ENCODE measurements at places on chromosomes 5 and 9.

- no peak for DNase-seq
- no peaks in the 10 kb centered on the region for H3K27me3 ChIP-seq
- H3K4me1 ChIP-seq = peaks cover 11% of the 10 kb centered on the region
- H3K27ac ChIP-seq = no peak overlapping the region
Measured at GRCh38 chr5:28549588-28549987, 1511.2 kb upstream of the CDH9 start.

GRCh38 chr5:126464959-126465358 is 41.8 kb downstream of the GRAMD2B start:
- no peaks in the 10 kb centered on the region for H3K27me3 ChIP-seq
- H3K4me1 ChIP-seq = peaks cover 10% of the 10 kb centered on the region
- DNase-seq = no peak
- no peak overlapping the region for H3K27ac ChIP-seq

DNA sequence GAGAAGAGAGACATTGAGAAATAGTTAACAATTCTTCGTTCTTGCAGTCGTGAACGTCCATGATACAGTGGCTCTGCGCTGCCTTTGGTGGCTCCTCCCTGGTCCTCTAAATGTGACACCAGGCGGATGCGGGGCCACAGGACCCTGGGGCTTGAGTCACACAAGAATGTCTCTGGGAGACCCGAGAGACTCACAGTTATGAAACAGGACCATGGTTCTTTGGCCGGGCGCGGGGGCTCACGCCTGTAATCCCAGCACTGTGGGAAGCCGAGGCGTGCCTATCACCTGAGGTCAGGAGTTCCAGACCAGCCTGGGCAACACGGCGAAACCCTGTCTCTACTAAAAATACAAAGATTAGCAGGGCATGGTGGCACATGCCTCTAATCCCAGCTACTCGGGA is 767 bp upstream of the ZDHHC11 start:
- H3K4me3 ChIP-seq = no peak overlapping the region
- H3K36me3 ChIP-seq = no peaks in the 10 kb centered on the region
- H3K27me3 ChIP-seq = peaks cover 16% of the 10 kb centered on the region

GRCh38 chr5:50501491-50502228 is 60.6 kb upstream of the EMB start:
- no peak overlapping the region for H3K4me3 ChIP-seq
- H3K36me3 ChIP-seq = no peaks in the 10 kb centered on the region
- peaks cover 7% of the 10 kb centered on the region for H3K27me3 ChIP-seq
- DNase-seq = no peak
- H3K4me1 ChIP-seq = no peaks in the 10 kb centered on the region
- H3K27ac ChIP-seq = no peak overlapping the region

DNA sequence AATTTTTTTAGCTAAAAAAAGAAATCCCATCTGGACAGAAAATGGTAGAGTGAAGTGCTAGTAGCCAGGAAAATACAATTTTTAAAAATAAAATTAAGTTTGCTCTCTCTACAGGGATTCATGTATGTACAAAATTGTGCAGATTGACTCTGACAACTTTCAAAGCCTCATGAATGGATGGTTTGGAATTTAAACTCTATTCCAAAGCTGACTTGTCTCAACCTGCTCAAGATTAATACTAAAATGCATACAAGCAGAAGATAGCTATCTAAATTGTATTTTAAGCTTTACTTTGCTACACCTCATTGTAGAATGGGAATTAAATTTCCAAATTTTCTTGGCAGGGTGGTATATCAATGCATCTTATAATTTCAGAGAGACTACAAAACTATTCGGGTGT is 257.6 kb downstream of the RFX3 start:
- peaks cover 32% of the 10 kb centered on the region for H3K36me3 ChIP-seq
- DNase-seq = no peak
- no peak overlapping the region for H3K4me3 ChIP-seq
- peaks cover 2% of the 10 kb centered on the region for H3K4me1 ChIP-seq

DNA sequence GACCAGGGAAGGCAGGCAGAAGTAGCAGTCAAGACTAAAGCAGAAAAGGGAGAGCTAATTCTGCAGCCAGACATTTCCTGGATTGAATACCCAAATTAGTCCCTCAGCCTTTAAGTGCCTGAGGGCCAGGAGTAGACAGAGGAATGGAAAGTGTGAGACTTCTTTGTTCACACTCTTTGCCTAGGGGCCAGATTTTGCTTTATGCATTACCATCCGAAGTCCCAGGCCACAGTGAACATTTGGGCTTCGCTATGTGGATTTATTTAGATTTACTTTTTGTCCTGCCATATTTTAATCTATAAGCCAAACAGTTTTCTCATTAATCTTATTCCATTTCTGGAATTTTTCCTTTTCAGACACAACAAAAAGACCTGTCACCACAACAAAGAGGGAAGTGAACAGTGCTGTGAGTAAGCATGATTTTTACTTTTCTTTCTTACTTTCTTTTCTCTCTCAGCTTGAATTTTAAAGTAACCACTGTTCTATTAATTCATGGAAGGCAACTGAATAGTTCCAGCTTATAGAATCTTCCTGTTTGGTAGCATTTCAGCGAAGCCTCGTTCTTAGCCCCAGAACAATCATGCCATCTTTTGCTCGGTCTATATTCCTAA is 52.6 kb downstream of the PDCD1LG2 start:
- H3K36me3 ChIP-seq = no peaks in the 10 kb centered on the region
- H3K27ac ChIP-seq = no peak overlapping the region
- no peak for DNase-seq
- H3K27me3 ChIP-seq = no peaks in the 10 kb centered on the region
- no peak overlapping the region for H3K4me3 ChIP-seq

DNA sequence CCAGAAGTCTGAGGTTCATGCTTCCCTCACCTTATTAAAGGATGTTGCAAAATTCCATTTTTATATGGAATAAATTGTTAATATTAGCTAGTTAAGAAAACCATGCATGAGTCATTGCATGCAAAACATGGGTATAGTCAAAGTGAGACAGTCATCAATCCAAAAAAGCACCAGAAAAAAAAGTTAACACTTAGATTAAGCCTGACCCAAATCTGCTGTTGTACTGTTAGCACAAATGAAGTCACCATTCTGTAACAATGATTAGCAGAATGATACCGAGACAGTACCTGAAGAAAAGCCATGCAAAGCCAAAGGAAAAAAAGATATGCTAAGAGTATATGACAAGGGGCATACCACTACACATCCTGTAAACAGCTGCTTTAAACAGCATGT is 49.5 kb downstream of the PKD2L2 start:
- H3K36me3 ChIP-seq = peaks cover 44% of the 10 kb centered on the region
- no peaks in the 10 kb centered on the region for H3K27me3 ChIP-seq
- no peak overlapping the region for H3K4me3 ChIP-seq
- peaks cover 3% of the 10 kb centered on the region for H3K4me1 ChIP-seq
- no peak overlapping the region for H3K27ac ChIP-seq

GRCh38 chr9:8651070-8651845 is 851.7 kb upstream of the DMAC1 start:
- no peaks in the 10 kb centered on the region for H3K27me3 ChIP-seq
- DNase-seq = no peak
- H3K4me3 ChIP-seq = no peak overlapping the region
- peaks cover 21% of the 10 kb centered on the region for H3K4me1 ChIP-seq

DNA sequence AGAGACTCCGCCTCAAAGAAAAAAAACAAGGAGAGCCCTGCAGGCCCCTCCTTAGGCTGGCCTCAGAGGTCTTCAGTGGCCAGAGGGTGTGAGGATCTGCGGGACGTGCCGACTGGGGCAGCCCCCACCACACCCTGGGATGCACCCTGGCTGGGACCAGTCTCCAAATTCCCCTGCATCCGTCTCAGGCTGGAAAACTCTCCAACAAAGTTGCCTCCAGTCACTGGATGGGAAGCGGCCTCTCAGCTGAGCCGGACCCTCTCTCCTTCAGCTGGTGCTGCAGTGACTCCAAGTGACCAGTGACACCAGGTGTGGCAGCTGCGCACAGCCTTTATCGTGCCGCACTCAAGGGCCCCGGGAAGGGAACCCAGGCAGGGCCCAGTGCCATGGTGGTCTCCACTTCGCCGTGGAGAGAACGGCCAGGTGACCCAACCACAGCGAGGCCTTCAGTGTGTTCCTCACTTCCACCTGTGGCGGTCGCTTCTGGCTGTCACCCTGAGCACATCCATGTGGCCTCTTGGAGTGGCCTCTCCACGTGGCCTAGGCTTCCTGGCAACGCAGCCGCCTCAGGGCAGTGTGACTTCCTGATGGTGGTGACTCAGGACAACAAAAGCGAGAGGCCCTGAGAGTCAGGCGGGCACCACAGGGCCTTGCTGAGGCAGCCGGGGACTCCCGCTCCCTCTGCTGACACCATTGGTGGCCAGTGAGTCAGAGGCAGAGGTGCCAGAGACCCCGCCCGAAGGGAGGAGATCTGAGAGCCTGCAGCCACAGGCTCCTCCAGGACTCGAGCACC is 19.3 kb upstream of the CAMSAP1 start:
- no peaks in the 10 kb centered on the region for H3K4me1 ChIP-seq
- H3K27me3 ChIP-seq = no peaks in the 10 kb centered on the region
- no peak overlapping the region for H3K4me3 ChIP-seq
- DNase-seq = no peak
- H3K36me3 ChIP-seq = peaks cover 7% of the 10 kb centered on the region
- no peak overlapping the region for H3K27ac ChIP-seq

DNA sequence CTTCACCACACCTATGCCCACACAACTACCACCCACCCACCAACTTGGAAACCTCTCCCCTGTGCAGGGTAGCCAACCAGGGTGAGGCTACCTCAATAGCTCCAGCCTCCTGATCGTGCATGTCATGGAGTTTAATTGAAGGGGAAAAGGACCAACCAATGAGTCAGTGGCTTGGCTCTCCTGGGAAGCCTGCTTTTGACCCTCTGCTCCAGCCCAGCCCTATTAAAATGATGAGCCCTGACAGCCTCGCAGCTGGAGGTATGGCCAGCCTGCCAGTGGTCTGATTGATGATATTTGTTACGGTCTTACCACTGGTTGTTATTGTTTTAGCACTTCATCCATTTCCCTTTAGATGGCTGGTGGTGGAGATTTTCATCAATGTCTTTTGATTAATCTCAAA is 280.4 kb downstream of the SH3GL2 start:
- no peaks in the 10 kb centered on the region for H3K36me3 ChIP-seq
- no peaks in the 10 kb centered on the region for H3K4me1 ChIP-seq
- peaks cover 5% of the 10 kb centered on the region for H3K27me3 ChIP-seq
- no peak for DNase-seq
- H3K4me3 ChIP-seq = no peak overlapping the region

DNA sequence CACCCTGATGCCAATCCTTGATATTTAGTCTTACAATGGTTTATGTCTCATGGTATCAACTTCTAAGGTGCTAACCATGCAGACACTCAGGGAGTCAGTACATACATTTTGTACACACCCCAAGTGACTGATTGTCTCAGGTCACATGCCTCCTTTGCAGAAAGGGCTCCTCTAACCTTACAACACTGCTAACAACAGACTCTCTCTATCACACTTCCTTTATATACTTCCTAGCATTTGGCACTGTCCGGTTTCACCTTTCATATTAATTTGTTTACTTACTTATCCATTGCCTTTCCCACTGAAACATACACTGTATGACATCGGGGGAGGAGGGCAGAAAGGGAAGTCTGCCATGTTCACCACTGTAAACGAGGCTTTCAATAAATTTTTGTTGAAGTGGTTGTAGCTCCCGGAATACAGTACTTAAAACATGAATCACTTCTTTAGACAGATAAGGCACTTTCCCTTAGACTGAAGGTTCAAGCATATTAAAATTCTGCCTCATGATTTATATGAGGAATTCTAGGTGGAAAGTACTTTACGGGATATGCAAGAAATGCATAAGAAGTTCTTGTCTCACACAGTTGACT is 20.6 kb downstream of the EMB start:
- no peaks in the 10 kb centered on the region for H3K27me3 ChIP-seq
- H3K36me3 ChIP-seq = peaks cover 5% of the 10 kb centered on the region
- no peak overlapping the region for H3K27ac ChIP-seq

Data from mesothelial cell of epicardium (in vitro differentiated cells).